ENCODE measurements at places on chromosomes 4 and X. TPM values are rescaled to one million over a fixed set of nuclear protein-coding genes. Genes with fewer than 3 reads are reported as not detected.

- H3K27ac ChIP-seq: no peak overlapping the region
- H3K4me3 ChIP-seq: no peak overlapping the region
- H3K4me1 ChIP-seq: peaks cover 16% of the 10 kb centered on the region
- H3K27me3 ChIP-seq: no peaks in the 10 kb centered on the region
- peak; percentile 46 for DNase-seq
These were observed 1.5 kb upstream of the HSPA4L start for GRCh38 chr4:127780598-127780997.

GRCh38 chrX:37047776-37048175 is 39.6 kb downstream of the FAM47C start:
- no peaks in the 10 kb centered on the region for H3K27me3 ChIP-seq
- no peak for DNase-seq
- no peaks in the 10 kb centered on the region for H3K4me1 ChIP-seq
- no peak overlapping the region for H3K4me3 ChIP-seq

- no peaks in the 10 kb centered on the region for H3K36me3 ChIP-seq
- H3K27ac ChIP-seq: no peak overlapping the region
- H3K27me3 ChIP-seq: no peaks in the 10 kb centered on the region
- H3K4me3 ChIP-seq: no peak overlapping the region
- no peak for DNase-seq
These were observed 228.4 kb upstream of the EMCN start for GRCh38 chr4:100746141-100746739.

- no peaks in the 10 kb centered on the region for H3K36me3 ChIP-seq
- DNase-seq: no peak
- peaks cover 12% of the 10 kb centered on the region for H3K4me1 ChIP-seq
- H3K27ac ChIP-seq: no peak overlapping the region
- H3K27me3 ChIP-seq: no peaks in the 10 kb centered on the region
These were observed 47.5 kb downstream of the RAPGEF2 start for GRCh38 chr4:159150396-159150795.

- no peak for DNase-seq
- H3K27ac ChIP-seq: no peak overlapping the region
- no peaks in the 10 kb centered on the region for H3K4me1 ChIP-seq
- H3K4me3 ChIP-seq: no peak overlapping the region
- H3K27me3 ChIP-seq: no peaks in the 10 kb centered on the region
These were observed 243.8 kb downstream of the THOC2 start for GRCh38 chrX:123489011-123489410.

DNA sequence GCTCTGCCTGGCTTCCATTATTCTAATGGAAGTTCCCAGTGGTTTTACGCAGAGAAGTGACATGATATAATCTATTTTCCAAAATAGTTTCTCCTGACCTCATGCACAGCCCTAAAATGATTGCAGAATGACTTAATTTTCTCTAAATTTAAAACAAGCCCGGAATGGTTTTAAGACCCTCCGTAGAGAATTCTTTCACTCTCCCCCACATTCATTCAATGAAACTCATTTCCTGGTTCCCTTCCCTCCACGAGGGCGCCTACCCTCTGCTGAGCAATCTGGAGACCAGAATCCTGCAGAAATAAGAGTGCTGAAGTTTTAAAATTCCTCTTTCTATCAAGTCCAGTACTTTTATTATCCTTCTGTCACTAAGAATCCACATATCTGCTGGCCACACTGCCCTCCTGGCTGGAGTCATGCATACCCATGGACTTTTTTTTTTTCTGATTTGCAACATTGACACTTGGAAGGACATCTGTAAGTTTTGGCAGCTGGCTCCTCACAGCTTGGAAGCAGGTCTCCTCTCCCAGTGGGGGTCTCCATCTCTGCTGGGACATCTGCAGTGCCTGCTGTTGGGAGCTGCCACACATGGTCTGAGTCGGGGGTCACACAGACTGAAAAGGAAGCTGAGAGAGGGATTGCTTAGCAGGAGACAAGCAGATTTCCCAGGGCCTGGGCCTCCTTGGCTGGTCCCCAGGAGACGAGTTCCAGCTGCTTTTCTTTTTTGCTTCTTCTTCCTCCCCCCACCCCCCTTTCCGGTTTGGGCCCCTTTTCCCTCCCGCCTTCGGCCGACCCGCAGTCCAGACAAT is 86.1 kb downstream of the SOWAHB start:
- no peaks in the 10 kb centered on the region for H3K27me3 ChIP-seq
- DNase-seq: no peak
- peaks cover 4% of the 10 kb centered on the region for H3K4me1 ChIP-seq
- no peak overlapping the region for H3K4me3 ChIP-seq
- H3K27ac ChIP-seq: peak overlapping the region; percentile 28
- no peaks in the 10 kb centered on the region for H3K36me3 ChIP-seq

GRCh38 chrX:76850851-76851250 is 423.3 kb downstream of the MAGEE1 start:
- DNase-seq: no peak
- no peaks in the 10 kb centered on the region for H3K4me1 ChIP-seq
- no peaks in the 10 kb centered on the region for H3K27me3 ChIP-seq
- no peaks in the 10 kb centered on the region for H3K36me3 ChIP-seq
- no peak overlapping the region for H3K4me3 ChIP-seq

GRCh38 chr4:55866290-55866907 is 13.0 kb downstream of the EXOC1 start:
- H3K4me3 ChIP-seq: no peak overlapping the region
- H3K27me3 ChIP-seq: no peaks in the 10 kb centered on the region
- no peak for DNase-seq
- peaks cover 24% of the 10 kb centered on the region for H3K4me1 ChIP-seq
- H3K27ac ChIP-seq: peak overlapping the region; percentile 27

- no peak overlapping the region for H3K27ac ChIP-seq
- H3K4me1 ChIP-seq: no peaks in the 10 kb centered on the region
- no peak for DNase-seq
- H3K4me3 ChIP-seq: no peak overlapping the region
These were observed 28.3 kb downstream of the CLOCK start for GRCh38 chr4:55518442-55518841.

DNA sequence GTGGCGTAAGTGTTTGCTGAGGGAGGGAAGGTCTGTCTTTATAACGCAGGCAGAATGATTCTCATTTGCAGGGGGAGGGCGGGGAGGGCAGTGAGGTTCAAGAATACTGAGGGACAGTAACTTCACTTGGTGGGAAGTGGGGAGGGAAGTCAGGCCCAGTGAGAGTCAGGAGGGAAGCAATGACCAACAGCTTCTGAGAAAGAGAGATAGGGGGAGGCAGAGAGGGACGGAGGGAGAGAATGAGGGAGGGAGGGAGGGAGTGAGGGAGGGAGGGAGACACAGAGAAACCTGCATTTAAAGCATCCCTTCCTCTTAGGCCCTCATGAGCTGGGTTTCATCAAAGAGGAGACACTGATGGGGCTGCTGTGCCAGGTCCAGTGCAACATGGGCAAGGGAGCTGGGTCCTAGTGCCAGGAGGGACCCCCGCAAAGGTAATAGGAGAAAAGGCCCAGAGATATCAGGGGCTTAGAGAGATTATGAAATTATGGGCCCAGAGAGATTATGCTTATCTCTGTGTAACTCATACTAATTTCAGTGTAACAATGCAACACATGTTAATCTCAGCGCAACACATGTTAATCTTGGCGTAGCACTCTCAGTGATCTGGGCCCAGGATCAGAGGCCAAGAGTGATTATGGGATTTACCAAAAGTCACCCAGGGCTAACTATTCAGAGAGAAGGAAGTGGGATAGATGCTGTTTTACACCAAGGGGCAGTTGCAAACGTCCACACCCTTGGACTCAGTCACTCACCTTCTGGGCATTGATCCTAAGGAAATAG is 112.1 kb downstream of the DRD5 start:
- DNase-seq: no peak
- no peak overlapping the region for H3K27ac ChIP-seq
- no peaks in the 10 kb centered on the region for H3K36me3 ChIP-seq
- H3K4me1 ChIP-seq: no peaks in the 10 kb centered on the region
- no peaks in the 10 kb centered on the region for H3K27me3 ChIP-seq

- H3K4me3 ChIP-seq: no peak overlapping the region
- H3K27me3 ChIP-seq: no peaks in the 10 kb centered on the region
- no peak overlapping the region for H3K27ac ChIP-seq
- no peaks in the 10 kb centered on the region for H3K36me3 ChIP-seq
- no peaks in the 10 kb centered on the region for H3K4me1 ChIP-seq
- DNase-seq: no peak
These were observed 428 bp downstream of the ADAD1 start for GRCh38 chr4:122379239-122379638.

GRCh38 chr4:82761229-82761628 is 37.4 kb downstream of the SCD5 start:
- H3K36me3 ChIP-seq: no peaks in the 10 kb centered on the region
- H3K4me1 ChIP-seq: no peaks in the 10 kb centered on the region
- H3K27me3 ChIP-seq: no peaks in the 10 kb centered on the region
- no peak overlapping the region for H3K4me3 ChIP-seq

DNA sequence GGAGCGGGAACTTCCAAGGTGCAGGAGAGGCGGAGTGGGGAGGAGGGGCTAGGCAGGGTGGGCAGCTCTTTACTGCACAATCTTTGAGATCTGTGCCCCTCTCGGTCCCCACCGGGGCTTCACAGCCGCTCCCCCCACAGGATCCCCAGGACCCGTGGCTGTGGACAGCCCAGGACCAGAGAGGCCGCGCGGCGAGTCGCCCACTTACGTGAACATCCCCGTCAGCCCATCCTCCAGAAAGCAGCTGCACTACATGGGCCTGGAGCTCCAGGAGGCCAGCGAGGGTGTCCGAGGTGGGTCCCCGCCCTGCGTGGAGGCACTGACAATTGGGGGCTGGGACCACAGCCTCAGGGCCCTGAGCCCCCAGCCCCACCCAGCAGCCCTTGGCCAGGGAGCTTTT is 32.1 kb downstream of the LRPAP1 start:
- no peak overlapping the region for H3K4me3 ChIP-seq
- DNase-seq: no peak
- H3K36me3 ChIP-seq: peaks cover 20% of the 10 kb centered on the region
- no peak overlapping the region for H3K27ac ChIP-seq
- H3K4me1 ChIP-seq: no peaks in the 10 kb centered on the region

DNA sequence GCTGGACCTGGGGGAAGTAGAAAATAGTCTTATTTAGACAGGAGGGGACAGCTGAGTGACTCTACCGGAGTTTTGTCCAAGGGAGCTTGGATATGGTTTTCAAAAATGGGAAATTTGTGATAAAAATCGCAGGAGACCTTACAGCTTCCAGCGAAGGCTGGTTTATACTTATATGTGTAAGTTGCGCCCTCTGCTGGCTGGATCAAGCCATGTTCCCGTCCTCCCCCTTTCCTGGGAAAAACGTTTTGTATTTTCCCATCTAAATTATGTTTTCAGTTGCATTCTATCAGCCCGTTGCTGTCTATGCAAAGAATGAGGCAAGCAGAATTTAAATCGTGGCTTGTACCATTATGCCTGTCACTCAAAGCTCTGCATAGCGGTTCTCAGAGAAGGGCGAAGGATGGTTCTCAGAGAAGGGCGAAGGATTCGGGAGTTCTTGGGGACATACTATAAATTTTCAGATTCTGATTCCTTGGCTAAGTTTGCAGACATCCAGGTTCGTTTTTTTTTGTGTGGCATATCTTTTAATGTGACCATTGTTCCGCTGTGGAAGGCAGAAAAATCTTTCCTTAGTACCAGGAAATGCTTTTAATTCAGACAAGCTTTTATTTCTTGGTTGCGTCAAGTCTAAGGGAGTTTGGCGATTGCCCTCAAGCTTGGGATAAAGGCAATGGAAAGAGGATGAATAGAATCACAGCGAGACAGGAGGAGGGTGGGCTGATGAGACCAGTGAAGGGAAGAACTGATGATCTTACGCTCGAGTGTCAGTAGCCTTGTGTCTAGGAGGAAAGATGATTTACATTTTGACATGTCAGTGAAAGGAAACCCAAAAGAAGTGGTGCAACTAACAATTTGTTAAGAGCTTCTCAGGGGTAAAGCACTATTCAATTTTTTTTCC is 128.5 kb upstream of the ARX start:
- no peaks in the 10 kb centered on the region for H3K4me1 ChIP-seq
- H3K36me3 ChIP-seq: no peaks in the 10 kb centered on the region
- H3K27me3 ChIP-seq: no peaks in the 10 kb centered on the region
- no peak overlapping the region for H3K4me3 ChIP-seq
- DNase-seq: no peak

- no peaks in the 10 kb centered on the region for H3K27me3 ChIP-seq
- no peak overlapping the region for H3K27ac ChIP-seq
- no peak for DNase-seq
These were observed 95.6 kb downstream of the ADAMTS3 start for GRCh38 chr4:72473434-72473900.

GRCh38 chrX:43559644-43560043 is 96.5 kb upstream of the MAOA start:
- H3K36me3 ChIP-seq: no peaks in the 10 kb centered on the region
- no peak overlapping the region for H3K4me3 ChIP-seq
- H3K4me1 ChIP-seq: no peaks in the 10 kb centered on the region
- H3K27me3 ChIP-seq: no peaks in the 10 kb centered on the region
- no peak for DNase-seq
- H3K27ac ChIP-seq: no peak overlapping the region

DNA sequence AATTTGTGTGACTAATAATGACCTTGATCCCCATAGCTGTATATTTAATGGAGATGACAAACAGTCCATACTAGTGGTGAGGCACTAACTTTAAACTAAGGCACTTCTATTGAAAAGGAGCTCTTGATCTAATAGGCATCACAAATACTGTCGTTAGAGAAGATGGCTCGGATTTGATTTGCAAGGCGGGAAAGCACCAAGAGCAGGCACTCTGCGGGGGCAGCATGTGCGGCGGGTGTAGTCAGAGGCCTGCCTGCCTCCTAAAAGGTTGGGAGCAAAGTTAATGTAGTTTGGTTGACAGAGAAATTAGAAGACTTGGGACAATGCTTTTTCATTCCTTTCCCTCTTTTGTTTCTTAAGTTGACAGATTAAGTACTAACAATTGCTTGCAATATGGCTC is 278.8 kb downstream of the CFAP299 start:
- H3K4me3 ChIP-seq: no peak overlapping the region
- no peak overlapping the region for H3K27ac ChIP-seq
- H3K27me3 ChIP-seq: no peaks in the 10 kb centered on the region
- H3K36me3 ChIP-seq: no peaks in the 10 kb centered on the region

GRCh38 chr4:26377328-26378311 is 56.8 kb downstream of the RBPJ start:
- H3K4me1 ChIP-seq: peaks cover 21% of the 10 kb centered on the region
- DNase-seq: no peak
- H3K4me3 ChIP-seq: no peak overlapping the region
- H3K36me3 ChIP-seq: no peaks in the 10 kb centered on the region
- H3K27me3 ChIP-seq: no peaks in the 10 kb centered on the region

Gene PDGFC
- 14.4 TPM for total RNA-seq

Gene DKK2
- 4.7 TPM for total RNA-seq

Gene HHIP
- total RNA-seq: 144 TPM

Gene NEUROG2
- total RNA-seq: not detected

Gene ABCG2
- total RNA-seq: 4.1 TPM

Gene PCDH7
- 8.5 TPM for total RNA-seq

Gene ASIC5
- not detected for total RNA-seq

Gene ANXA3
- 113 TPM for total RNA-seq

Gene SASH3
- total RNA-seq: 31.8 TPM

Gene ZNF711
- total RNA-seq: 1.0 TPM

Gene P2RY4
- not detected for total RNA-seq

Gene AGTR2
- total RNA-seq: 0.44 TPM

Gene GPR119
- not detected for total RNA-seq

Gene HPGD
- total RNA-seq: 176 TPM

Gene ADH7
- 9.2 TPM for total RNA-seq

Gene TMEM154
- total RNA-seq: 3.0 TPM

Gene ATP1B4
- total RNA-seq: not detected

Gene USP17L22
- total RNA-seq: not detected

Gene HSD17B11
- total RNA-seq: 83.3 TPM

Gene CXCL5
- 5.9 TPM for total RNA-seq

Gene KLHL5
- total RNA-seq: 14.7 TPM

Gene SCD5
- total RNA-seq: 21.5 TPM

Gene RUFY3
- total RNA-seq: 108 TPM

Data from upper lobe of left lung (tissue), 6 donors.